ENCODE measurements at places on chromosomes 12 and 14.

- no peak for DNase-seq
Measured at GRCh38 chr14:94040796-94041195, 14.7 kb downstream of the OTUB2 start.

DNA sequence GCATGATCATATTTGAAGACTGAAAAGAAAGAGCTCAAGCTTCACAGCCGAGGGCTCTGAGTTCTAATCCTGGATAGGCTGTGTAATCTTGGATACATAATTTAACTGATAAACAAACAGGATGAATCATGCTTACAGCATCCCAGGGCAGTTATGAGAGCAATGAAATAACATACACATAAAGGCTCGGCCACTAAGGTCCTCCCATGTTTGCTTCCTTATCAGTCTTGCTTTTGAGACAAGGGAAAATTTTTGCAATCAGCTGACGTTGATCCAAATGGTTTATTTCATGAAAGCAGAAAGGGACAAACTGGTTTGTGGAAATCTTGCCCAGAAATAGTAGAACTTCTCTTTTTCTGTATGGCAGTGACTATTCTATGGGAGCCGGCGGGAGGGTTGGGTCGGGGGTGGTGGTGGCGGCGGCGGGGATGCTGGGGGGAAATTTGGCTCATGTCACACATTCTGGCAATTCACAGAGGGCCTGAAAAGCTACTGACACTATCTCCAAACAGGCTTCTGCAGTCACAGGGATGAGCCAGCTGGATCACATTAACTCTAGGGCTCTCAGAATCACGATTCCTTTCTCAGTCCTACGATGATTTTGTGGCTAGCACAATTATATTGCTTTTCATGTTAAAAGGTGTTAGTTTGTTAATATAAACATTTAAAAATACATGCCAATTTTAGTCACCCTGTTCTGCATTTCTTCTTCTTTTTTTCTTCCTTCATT lies 124.5 kb downstream of the SLC8A3 start:
- DNase-seq = no peak

DNA sequence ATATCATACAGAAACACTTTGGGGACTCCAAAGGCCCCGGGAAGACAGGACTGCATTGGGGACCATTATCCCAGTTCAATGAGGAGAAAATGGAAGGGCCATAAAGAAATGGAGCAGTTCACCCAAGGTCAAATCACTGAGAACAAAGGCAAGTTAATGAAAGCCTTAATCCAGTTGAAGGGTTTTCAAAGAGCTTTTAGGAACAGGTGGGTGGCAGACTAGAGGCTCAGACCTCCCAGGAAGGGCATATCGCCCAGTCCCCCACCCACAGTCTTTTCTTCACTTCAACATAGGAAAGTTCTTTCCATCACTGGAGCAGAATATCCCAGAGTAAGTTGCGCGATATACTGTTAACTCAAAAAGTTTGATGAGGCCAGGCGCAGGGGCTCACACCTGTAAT lies 136.1 kb upstream of the CCND2 start:
- no peak for DNase-seq

GRCh38 chr14:78345131-78345744 lies 175.1 kb downstream of the NRXN3 start:
- DNase-seq = no peak

DNA sequence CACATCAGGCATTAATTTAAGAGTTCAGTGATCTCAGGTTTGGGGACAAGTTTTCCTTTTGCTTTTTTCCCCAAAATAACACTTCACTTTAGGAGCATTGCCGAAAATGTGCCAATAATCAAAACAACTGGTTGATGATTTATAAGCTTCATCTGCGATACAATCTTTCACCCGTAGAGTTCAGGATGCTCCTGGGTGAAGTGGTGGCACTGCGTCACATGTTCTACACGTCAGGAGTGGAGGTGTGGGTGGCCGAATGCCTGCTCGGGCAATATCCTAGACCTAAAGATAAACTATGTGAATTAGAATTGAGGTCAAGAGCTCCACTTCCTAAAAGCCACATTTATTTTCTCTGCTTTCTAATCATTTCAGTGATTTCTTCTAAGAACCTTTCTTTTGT lies 70.9 kb upstream of the DICER1 start:
- DNase-seq = no peak

GRCh38 chr12:15732341-15733061 lies 56.7 kb downstream of the EPS8 start:
- no peak for DNase-seq

DNA sequence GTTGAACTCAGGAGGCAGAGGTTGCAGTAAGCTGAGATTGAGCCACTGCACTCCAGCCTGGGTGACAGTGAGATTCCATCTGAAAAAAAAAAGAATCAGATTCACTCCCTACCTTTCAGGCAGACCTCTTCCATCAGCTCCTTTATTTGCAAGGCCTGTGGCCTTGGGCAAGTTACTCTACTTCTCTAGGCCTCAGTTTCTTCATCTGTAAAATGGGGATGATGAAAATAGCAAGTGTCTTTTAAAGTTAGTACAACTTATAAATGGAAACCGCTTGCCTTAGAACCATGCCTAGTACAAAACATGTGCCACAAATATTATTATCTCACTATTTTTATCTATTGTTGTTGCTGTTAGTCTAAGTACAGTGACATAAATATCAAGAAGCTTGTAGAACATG lies 84.3 kb downstream of the STAB2 start:
- no peak for DNase-seq

- DNase-seq = no peak
Measured at GRCh38 chr14:58368956-58369355, 26.8 kb upstream of the TOMM20L start.

Data from stimulated activated CD4-positive, alpha-beta T cell treated with anti-CD3 and anti-CD28 coated beads, Interleukin-1b, Interleukin-23, amount 100 ng/mL, for 4 hours (primary cell).